ENCODE measurements at places on chromosomes 7 and 10. TPM values are rescaled to one million over a fixed set of nuclear protein-coding genes. Genes with fewer than 3 reads are reported as not detected.

Gene HOXA6
- 0.72 TPM for polyA plus RNA-seq

Gene GPRIN2
- polyA plus RNA-seq, result 0.42 TPM

Gene SPOCK2
- 0.03 TPM for polyA plus RNA-seq

Gene LRRD1
- 0.04 TPM for polyA plus RNA-seq

- no peaks in the 10 kb centered on the region for H3K36me3 ChIP-seq
- no peak for DNase-seq
- no peaks in the 10 kb centered on the region for H3K4me1 ChIP-seq
- H3K27me3 ChIP-seq, result no peaks in the 10 kb centered on the region
- H3K4me3 ChIP-seq, result no peak overlapping the region
Observed at GRCh38 chr10:77428691-77429395, 208.8 kb downstream of the KCNMA1 start.

DNA sequence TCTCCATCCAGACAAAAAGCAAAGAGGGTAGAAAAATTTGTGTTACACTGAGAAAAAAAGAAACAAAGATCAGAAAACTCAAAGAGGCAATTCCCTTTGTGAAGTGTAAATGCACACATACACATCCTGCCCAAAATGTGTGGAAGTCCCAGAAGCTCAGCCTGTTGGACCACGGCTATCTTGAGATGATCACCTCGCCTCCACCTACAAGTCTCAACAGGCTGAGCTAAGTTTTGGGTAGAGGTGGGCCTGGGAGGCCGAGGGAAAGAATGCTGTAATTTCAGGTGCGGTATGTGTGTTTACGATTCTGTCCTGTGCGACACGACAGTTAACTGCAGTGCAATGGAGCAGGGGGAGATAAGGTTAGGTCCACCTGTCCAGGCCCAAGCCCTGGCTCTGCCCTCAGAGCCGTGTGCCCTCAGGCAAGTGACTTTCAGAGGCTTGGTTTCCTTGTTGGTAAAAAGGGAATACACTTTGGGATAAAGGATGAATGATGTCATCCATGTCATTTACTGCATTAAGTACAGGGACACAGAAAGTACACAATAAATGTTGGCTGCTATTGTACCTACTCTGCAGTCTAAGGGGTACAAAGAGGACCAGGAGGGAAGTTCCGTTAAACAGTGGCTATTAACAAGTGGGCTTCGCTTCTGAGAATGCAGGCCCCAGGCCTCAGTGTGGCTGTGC is 67.3 kb downstream of the AFAP1L2 start:
- H3K4me3 ChIP-seq, result no peak overlapping the region
- H3K27ac ChIP-seq, result peak overlapping the region; percentile 69
- no peaks in the 10 kb centered on the region for H3K27me3 ChIP-seq
- H3K36me3 ChIP-seq, result peaks cover 9% of the 10 kb centered on the region

GRCh38 chr10:80280071-80280800 is 9.2 kb downstream of the MAT1A start:
- H3K36me3 ChIP-seq, result no peaks in the 10 kb centered on the region
- no peaks in the 10 kb centered on the region for H3K27me3 ChIP-seq

Gene TDRD1
- 0.33 TPM for polyA plus RNA-seq

DNA sequence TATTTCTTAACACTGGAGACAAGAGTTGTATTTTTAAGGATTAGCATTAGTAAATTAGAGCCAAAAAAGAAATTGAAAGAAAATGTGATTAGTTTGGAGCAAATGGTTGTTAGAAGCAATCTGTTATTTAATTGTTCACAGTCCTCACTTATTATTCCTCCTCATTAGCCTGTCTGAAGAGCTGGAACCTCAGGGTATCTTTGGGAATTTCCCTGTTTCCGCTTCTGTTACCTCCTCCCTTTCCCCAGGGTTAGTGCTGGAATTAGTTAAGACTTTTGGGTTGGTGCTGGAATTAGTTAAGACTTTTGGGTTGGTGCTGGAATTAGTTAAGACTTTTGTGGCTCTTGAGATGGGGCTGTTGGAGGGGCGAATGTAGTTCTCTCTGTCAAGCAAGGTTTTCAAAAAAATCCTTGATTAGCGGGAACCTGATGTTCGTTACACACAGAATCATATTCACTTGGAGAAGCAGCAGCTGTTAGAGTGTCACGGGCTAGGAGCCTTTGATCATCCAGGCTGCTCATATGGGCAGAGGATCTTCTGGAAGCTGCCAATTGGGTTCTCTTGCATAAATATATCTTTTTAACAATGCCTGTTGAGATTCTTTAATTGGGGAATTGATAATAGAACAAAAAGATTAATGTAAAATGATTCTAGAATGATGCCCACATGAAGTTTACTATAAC is 251.0 kb upstream of the NPSR1 start:
- H3K27me3 ChIP-seq, result no peaks in the 10 kb centered on the region
- peaks cover 3% of the 10 kb centered on the region for H3K4me1 ChIP-seq
- no peak overlapping the region for H3K4me3 ChIP-seq
- no peaks in the 10 kb centered on the region for H3K36me3 ChIP-seq

DNA sequence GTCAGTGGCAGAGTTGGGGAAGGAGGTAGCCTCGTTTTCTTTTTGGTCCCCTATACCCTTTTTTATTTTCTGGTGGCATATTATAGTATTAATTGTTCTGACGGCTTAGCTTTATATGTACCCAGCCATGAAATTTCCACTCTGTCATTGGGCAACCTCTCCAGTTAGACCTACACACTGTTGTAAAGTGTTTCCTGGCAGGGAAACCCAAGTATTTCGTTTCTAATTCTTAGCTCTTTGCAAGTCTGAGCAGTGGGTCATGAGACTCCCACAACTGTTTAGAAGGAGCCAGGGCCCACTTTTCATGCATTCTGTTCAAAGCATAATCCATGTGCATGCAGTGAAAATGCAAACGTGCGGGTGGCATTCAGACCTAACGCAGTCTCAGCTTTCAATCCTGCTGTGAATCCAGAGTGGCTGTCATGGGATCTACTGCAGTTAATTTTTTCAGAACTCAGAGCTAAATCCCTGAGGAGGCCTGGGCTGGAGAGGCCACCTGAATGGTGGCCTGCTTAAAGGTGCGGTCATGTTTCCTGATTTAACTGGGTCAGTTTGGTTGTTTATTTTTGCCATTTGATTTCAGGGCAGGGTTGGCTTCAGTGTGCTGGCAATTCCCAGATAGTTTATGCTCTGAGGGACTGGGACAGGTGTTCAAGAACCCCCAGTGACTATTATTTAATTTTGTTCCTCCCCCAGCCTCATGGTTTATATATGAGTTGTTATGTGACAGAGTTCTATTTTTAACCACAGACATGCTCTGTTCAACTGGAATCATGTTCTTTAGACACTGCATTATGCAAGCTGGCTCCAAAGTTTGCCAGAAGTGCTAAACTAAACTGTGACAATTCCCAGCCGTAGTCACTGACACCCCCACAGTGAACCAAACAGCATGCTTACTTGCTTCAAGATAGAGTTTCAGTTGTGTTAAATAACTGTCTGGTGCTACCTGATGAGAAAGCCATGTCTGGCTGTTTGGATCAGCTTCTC is 27.4 kb upstream of the SYPL1 start:
- DNase-seq, result no peak
- no peaks in the 10 kb centered on the region for H3K36me3 ChIP-seq
- no peak overlapping the region for H3K27ac ChIP-seq
- H3K4me1 ChIP-seq, result no peaks in the 10 kb centered on the region
- H3K27me3 ChIP-seq, result no peaks in the 10 kb centered on the region
- no peak overlapping the region for H3K4me3 ChIP-seq

DNA sequence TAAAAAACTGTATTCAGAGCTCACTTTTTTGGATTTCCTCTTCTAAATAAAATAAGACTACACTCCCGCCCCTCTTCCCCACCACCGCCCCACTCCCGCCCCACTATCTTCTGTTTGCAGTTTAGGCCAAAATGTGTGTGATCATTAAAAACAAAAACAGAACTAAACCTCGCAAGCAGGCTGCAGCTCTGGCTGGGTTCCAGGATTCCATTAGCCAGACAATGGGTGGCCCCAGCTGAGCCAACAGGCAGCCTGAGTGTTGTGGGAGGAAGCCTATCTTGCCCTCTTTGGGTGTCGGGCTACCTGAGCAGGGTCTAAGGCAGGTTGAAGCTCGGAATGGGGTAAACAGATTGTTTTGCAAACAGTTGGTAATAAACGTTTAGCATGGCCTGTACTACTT is 41.7 kb downstream of the ARL4A start:
- peaks cover 16% of the 10 kb centered on the region for H3K4me1 ChIP-seq
- H3K36me3 ChIP-seq, result no peaks in the 10 kb centered on the region
- H3K4me3 ChIP-seq, result no peak overlapping the region
- no peaks in the 10 kb centered on the region for H3K27me3 ChIP-seq

DNA sequence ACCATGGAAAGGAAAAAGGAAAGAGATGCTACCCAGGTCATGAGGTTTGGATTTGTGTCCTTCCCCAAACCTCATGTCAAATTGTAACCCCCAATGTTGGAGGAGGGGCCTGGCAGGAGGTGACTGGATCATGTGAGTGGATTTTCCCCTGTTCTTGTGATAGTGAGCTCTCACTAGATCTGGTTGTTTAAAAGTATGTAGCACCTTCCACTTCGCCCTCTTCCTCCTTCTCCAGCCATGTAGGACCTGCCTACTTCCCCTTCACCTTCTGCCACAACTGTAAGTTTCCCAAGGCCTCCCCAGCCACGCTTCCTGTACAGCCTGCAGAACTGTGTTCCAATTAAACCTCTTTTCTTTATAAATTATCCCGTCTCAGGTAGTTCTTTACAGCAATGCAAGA is 113.9 kb downstream of the FAM107B start:
- no peak overlapping the region for H3K4me3 ChIP-seq
- H3K4me1 ChIP-seq, result peaks cover 23% of the 10 kb centered on the region
- H3K27ac ChIP-seq, result no peak overlapping the region
- H3K36me3 ChIP-seq, result no peaks in the 10 kb centered on the region
- DNase-seq, result no peak
- no peaks in the 10 kb centered on the region for H3K27me3 ChIP-seq

- no peaks in the 10 kb centered on the region for H3K27me3 ChIP-seq
- peaks cover 7% of the 10 kb centered on the region for H3K36me3 ChIP-seq
- H3K4me3 ChIP-seq, result no peak overlapping the region
- H3K27ac ChIP-seq, result no peak overlapping the region
- DNase-seq, result no peak
- no peaks in the 10 kb centered on the region for H3K4me1 ChIP-seq
Observed at GRCh38 chr7:44827567-44827966, 20.3 kb downstream of the H2AZ2 start.

DNA sequence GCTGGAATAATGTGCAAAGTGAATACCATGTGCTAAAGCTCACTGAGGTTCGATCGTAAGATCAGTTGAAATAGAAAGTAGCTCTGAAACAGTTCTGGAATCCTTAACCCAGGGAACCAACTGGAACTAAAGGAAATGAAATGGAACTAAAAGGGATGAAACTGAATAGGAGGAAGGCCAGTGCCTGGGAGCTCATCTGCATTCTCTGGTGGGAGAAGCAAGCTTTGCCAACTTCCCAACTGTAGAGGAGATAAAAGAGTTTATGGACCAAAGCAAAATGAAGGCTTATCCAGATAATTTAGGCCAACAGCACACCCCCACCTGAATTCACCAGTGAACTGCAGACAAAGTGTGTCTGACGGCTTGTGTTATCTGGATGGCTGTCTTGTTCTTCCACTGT is 188.6 kb upstream of the HABP2 start:
- no peak for DNase-seq
- H3K27me3 ChIP-seq, result no peaks in the 10 kb centered on the region
- no peaks in the 10 kb centered on the region for H3K4me1 ChIP-seq
- no peaks in the 10 kb centered on the region for H3K36me3 ChIP-seq
- no peak overlapping the region for H3K27ac ChIP-seq

GRCh38 chr7:52410032-52410431 is 625.4 kb upstream of the POM121L12 start:
- no peak overlapping the region for H3K4me3 ChIP-seq
- no peaks in the 10 kb centered on the region for H3K4me1 ChIP-seq

DNA sequence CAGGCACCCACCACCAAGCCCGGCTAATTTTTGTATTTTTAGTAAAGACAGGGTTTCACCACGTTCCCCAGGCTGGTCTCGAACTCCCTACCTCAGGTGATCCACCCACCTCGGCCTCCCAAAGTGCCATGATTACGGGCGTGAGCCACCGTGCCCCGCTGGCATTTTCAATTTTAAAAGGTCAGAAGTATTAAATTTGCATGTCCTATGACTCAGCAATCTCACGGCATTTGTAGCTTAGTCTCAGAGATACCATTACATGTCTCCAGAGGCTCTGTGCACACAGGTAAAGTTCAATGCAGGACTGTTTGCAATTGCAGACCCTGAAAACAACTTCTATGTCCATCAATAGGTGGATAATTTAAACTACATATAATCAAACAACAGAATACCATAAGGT is 99.2 kb downstream of the DLG5 start:
- H3K4me1 ChIP-seq, result no peaks in the 10 kb centered on the region
- no peak overlapping the region for H3K4me3 ChIP-seq
- H3K27me3 ChIP-seq, result no peaks in the 10 kb centered on the region
- no peak for DNase-seq

DNA sequence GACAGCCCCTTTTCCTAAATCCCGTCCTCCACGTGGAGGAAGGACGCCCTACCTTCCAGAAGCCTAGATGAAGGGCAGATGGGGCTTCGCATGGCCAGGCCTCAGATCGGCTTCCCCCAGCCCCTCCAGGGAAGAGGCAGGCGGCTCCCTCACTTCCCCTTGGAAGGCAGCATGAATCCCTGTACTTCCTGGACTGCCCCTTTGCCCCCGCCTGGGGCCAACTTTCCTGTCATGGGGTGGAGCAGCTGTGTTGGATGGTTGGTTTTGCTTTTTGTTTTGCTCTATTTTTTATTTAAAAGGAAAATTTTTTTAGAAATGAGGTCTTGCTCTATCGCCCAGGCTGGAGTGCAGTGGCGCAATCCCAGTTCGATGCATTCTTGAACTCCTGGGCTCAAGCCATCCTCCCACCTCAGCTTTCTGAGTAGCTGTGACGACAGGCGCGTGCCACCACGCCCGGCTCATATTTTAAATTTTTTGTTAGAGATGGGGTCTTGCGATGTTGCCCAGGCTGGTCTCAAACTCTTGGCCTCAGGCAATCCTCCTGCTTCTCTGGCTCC is 27.2 kb downstream of the GTF2IRD1 start:
- no peaks in the 10 kb centered on the region for H3K27me3 ChIP-seq
- H3K4me1 ChIP-seq, result peaks cover 66% of the 10 kb centered on the region
- peak overlapping the region; percentile 91 for H3K27ac ChIP-seq
- peak overlapping the region; percentile 5 for H3K4me3 ChIP-seq

DNA sequence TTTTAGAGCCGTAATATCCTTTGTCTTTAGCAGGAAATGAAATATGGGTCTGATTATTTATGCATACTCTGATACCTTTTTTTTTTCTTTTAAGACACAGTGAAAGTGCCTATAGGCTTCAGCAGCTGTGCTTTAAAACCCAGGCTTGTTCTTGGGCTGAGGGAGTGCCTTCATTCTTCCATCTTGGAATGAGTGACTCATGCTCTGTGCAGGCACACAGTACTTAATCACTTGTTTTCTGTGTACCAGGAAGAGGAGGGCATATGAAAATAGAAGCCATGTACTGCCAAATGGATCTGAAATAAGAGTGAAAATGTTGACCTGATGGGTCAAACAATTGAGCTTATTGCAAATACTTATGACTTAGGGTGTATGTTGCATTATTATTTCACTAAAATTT is 12.0 kb downstream of the INPP5F start:
- peak overlapping the region; percentile 76 for H3K27ac ChIP-seq
- peaks cover 54% of the 10 kb centered on the region for H3K4me1 ChIP-seq
- H3K36me3 ChIP-seq, result no peaks in the 10 kb centered on the region
- peak; percentile 84 for DNase-seq

Gene GIMAP7
- polyA plus RNA-seq, result not detected

Measured in keratinocyte (primary cell).